ENCODE measurements at places on chromosomes 6 and 20.

- DNase-seq = peak; percentile 57
Measured at GRCh38 chr6:158131926-158132325, 36.1 kb downstream of the SERAC1 start.

GRCh38 chr6:1497761-1498105, 108.4 kb downstream of the FOXF2 start:
- no peak for DNase-seq

GRCh38 chr6:158621694-158622544, 22.6 kb downstream of the DYNLT1 start:
- DNase-seq = no peak

- DNase-seq = no peak
Measured at GRCh38 chr20:3156811-3157619, 2.6 kb downstream of the FASTKD5 start.

DNA sequence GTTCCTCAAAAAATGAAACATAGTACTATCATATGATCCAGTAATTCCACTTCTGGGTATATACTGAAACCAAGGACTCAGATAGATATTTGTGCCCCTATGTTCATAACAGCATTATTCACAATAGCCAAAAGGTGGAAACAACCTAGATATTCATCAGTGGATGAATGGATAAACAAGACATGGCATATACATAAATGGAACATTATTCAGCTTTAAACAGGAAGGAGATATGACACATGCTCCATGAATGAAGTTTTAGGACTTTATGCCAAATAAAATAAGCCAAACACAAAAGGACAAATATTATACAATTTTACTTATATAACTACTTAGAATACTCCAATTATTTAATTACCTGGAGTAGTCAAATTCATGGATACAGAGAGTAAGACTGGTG, 16.4 kb downstream of the PLCB1 start:
- DNase-seq = no peak

DNA sequence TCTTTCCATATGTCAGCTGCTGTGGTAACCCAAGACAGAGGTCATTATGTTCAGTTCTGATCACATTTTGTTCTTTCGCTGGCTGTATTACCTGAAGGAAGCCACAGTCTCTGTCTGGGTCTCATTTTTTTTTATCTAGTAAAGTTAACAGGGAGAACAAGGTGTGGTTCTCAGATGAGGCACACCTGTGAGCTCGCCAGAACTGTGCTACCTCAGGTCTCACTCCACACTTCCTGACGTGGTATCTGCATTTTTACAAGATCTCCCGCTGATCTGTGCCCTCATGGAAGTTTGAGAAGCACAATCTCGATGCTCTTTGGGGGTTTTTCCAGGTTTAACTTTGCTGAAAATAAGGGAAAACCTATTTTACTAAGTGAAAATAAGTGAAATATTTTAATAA, 169.5 kb upstream of the CENPW start:
- no peak for DNase-seq

DNA sequence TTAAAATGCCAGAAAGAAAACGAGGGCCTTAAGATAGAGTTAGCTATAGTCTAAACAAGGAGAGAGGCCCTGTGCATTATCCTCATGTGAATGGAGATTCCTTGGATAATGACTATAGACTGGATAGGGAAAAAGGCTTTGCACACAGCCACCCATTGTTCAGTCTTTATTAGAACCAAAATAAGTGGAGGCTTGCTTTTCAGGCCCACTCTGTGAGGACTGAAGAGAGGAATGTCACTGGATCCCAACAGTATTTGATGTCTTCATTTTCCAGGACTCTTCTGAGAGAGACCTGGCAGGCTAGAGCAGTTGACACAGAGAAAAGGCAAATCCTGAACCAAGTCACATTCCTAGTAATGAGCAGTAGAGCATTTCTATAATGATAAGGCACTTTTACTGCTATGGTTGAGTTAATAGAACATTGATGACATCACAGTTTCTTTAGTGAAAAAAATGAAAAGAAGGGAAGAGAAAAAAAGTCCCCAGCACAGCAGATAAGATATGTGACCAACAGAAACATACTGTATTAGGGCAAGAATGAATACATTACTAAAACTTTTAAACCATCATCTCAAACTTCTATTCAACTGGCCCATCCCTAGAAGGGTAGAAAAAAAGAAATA, 315.1 kb downstream of the EPHA7 start:
- DNase-seq = no peak
